ENCODE measurements at places on chromosomes 12 and 14. TPM values are rescaled to one million over a fixed set of nuclear protein-coding genes. Genes with fewer than 3 reads are reported as not detected.

DNA sequence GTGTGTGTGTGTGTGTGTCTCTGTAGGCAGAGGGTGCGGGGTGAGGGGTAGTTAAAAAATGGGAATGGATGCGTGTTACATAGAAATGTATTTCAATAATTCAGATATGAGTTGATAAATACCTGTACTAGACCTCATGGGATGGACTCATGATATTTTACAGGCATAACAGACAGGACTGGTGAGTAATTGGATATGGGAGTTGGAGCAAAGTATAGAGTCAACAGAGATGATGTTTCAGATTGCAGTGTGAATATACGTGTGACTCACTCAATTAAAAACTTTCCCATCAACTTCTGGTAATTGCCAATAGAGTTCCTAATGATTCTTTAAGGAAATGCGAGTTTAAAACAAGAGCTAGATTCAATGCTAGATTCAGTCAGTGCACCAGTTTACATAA, 711.9 kb downstream of the C12orf50 start:
- DNase-seq: no peak

GRCh38 chr12:119450771-119451170, 116.2 kb downstream of the CCDC60 start:
- DNase-seq: no peak

DNA sequence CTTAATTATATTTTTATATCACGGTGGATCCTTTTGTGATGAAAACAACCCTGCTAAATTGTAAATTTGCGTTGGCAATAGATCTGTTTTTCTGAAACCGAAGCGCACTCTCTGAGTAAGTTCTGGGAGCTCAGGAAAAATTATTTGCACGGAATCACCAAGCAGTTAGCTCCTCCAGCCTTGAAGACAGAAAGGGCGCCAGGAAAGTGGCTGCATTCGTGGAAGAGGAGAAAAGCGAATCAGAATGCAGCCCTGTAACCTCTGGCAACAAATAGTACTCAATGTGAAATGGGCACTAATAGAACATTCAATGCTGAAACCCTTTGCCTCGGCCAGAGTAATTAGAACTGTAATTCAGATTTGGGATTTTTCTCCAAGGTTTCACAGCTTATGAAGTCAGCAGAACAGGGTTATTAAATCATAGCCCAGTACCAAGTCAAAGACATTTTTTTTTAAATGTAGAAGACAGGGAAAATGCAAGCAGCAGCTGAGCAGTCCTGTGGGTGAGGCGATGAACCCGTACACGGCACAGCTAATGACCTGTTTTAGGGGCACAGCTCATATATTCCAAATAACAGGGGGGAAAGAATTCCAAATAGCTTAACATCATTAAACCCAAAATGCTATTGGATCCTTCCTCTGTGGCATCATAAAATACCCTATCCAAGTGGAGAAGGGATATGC, 251.4 kb downstream of the EGLN3 start:
- no peak for DNase-seq

DNA sequence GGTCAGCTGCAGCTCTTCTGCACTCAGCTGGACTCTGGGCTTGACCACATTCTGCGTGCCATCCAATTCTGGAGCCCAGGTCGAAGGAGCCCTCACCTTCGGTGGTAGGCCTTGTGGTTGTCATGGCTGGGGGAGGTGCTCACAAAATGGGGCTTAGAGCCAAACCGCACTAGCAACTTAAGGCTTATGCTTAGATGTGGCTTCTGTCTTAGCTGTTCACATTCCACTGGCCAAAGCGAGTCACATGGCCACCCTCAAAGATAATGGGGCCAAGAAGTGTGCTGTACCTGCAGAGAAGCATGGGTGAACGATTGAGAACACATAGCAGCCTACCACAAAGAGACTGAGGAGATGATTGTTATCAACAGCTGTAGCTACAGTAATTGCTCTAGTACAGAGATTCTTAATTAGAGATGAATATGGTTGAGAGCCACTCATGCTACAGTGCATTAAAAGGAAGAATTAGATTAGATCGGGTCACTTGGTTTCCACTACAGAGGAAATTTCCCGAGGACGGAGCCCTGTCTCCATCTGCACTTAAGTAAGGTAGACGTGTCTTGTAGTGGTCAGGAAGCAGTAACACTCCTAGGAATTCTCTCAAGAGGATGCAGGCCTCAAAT, 334.6 kb upstream of the FKBP4 start:
- DNase-seq: no peak

DNA sequence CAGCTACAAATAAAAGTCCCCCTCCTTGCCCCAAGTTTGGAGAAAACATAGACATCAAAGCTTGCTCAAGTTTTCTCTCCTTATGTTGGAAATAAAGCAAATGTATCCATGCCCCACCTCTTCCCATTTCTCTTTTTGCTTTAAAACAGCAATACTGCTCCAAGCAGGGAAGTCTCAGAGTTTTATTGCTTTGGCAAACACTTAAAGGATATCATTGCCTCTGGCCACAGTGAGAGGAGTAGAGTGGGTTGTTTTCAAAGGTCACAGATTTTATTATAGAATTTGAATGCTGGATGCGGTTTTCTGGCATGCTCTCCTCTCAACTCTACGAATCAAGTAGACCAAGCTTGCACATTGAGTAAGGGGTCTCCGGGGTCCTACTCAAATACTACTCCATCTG, 149.7 kb downstream of the TTC7B start:
- DNase-seq: no peak

DNA sequence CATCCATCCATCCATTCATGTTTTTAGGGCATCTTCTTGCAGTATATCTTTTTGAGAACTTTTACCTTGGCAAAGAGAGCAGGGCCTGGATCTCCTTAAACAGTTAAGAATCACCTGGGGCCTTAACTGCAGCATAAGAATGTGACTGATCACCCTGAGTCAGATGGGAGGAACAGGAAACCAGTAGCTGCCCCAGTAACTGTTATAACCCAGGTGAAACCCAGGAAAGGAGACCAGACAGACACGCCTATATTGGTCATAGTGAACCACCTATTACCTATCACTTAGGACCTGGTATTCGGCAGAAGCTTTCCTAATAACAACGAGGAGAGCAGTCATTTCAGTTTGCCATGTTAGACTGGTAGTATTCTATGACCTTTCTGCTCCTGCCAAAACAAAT, 43.4 kb upstream of the NR2C1 start:
- DNase-seq: no peak

GRCh38 chr14:95261616-95262510, 57.8 kb downstream of the CLMN start:
- DNase-seq: no peak

GRCh38 chr12:45695035-45695434, 34.5 kb upstream of the ARID2 start:
- DNase-seq: no peak

DNA sequence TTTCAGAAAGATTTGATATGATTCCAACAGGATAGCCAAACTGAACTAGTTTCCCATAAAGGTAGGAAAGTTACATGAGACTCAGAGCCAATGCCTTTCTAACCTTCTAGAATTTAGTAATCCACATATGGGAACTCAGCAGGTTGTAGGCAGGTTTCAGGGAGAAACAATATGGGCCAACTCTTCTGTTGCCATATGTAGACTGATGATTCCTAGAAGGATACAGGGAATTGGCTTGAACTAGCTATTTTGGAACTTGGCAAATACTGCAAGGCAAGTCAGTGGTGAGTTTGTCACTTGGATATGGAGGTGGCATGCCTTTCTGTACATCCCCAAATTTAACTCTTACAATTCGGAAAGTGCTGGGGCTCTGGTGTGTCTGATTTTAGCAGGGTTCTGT, 15.5 kb downstream of the SUDS3 start:
- no peak for DNase-seq

GRCh38 chr12:52193991-52194390, 2.2 kb upstream of the KRT80 start:
- peak; percentile 75 for DNase-seq

DNA sequence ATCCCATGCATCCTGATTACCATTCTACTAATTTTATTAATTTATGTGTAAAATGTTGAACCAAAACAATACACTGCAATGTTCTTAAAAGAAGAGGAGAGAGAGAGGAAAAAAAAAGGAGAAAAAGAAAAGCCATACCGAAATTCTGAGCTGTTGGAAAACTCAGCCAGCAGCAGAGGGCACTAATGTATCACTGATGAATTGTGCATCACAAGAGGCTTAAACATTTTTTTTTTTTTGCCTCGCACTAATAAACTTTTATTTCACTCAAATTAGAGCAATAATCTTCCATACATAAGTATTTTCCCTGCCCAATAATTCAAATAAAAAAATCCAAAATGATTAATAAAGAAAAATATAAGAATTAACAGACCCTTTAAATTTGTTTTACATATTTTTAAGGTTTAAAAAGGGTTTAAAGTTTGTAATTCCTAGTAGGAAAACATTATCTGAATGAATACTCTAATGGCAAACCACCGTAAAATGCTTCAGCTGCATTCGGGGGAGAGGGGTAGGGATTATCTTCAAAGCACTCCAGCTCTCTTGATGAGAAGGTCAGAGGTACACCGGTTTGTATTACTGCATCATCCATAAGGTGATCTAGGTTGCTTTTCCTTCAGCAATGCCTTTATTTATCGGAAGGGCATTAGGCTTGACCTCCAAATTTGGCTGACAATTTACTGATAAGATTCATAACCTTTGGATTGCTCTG, 41.9 kb downstream of the ATP23 start:
- no peak for DNase-seq

GRCh38 chr12:121918679-121919038, 267 bp downstream of the CFAP251 start:
- no peak for DNase-seq

DNA sequence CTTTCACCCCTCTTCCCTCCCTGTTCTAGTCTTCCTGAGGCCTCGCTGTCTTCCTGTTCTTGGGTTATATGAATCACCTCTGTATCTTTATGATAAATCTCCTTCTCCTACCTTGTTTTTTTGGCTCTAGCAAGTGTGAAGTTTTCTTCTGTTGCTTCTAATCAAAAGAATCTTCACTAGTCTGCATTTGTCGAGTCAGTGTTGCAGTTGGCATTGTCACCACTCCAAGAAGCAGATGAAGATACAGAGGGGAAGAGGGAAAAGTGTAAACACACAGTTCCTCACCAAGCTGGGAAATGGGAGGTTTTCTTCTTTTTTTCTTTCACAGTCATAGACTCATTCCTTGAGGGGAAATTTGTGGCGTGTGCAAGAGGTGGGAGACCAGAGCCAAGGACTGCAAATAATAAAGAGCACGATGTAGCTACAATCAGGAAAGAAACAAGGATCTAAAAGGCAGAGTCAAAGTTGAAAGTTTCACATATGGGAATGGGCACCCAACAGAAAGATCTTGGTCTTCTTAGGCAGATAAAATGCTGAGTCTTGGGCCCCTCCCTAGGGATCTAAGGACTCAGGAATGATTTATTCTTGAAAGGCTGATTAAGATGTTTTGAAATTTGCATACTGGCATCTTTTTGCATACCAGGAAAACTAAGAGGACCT, 22.2 kb upstream of the PRICKLE1 start:
- no peak for DNase-seq

- no peak for DNase-seq
These were observed 171.6 kb downstream of the CALM1 start for GRCh38 chr14:90568405-90568804.

DNA sequence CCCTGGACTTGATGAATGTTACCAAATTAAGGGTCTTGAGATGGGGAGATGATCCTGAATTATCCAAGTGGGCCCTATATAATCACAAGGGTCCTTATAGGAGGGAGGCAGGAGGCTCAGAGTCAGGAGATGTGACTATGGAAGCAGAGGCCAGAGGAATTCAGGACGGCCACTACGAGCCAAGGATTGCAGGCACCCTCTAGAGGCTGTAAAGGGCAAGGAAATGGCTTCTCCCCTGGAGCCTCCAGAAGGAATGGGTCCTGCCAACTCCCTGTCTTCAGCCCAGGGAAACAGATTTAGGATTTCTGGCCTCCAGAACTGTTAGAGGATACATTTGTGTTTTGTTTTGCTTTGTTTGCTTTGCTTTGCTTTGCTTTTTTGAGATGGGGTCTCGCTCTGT, 8.8 kb downstream of the BDKRB1 start:
- no peak for DNase-seq

DNA sequence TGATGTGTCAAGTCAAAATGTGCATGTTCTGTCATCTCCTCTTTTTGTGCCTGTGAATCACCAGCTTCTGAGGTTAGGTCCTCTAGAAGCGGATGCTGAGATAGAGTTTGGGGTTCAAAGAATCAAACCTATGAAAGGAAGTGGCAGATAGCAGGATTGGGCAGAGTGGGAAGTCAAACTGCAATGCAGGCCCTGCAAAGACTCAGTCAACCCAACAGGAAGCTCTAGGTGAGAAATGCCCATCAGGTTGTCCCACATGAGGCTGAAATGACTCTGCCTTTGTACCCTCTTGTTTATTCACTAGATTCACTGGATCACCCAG, 4.5 kb upstream of the MIA2 start:
- no peak for DNase-seq

DNA sequence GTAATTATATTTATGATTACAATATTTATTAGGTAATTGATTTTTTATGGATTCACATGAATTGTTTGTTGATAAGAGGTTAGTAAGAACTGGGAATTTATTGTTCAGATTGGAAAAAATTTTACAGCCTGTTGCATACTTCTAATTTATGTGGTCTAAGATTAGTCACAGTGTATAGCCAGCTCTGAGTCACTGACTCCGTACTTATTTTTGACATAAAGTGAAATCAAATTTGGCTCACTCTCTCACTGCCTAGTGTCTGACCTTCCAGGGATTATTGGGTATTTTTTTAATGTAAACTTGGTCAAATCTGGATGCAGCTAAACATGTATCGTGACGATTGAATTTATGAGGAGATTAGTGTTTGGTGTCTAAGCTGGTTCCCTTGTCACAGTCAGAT, 109.3 kb downstream of the PTPRQ start:
- DNase-seq: no peak

DNA sequence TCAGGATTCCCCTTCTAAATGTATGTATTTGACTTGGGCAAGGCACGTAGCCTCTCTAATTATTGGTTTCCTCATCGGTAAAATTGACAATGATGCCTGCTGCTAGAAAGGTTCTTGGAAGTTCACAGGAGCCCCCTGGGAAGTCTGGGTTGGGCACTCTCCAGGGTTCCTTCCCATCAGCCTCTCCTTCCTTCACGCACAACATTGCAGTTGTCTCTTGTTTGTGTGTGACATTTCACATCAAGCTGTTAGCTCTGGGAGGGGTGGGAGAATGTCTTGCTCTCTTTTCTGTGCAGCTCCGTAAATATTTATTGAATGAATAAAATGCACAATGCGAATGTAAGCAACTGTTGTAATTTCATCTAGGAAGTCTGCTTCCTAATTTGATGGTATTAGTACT, 153.2 kb upstream of the PRICKLE1 start:
- DNase-seq: no peak

Gene ATN1
- 44.4 TPM for polyA plus RNA-seq

Gene PLD4
- not detected for polyA plus RNA-seq

Gene GLS2
- polyA plus RNA-seq: 11.2 TPM

Gene MFAP5
- 16.8 TPM for polyA plus RNA-seq

Gene IL31
- polyA plus RNA-seq: not detected

Gene ZNF219
- polyA plus RNA-seq: 15.4 TPM

Gene POTEG
- polyA plus RNA-seq: not detected

Gene ACOT4
- polyA plus RNA-seq: 1.5 TPM

Gene FAM90A1
- not detected for polyA plus RNA-seq

Gene CLEC6A
- not detected for polyA plus RNA-seq

Gene ORMDL2
- 53.9 TPM for polyA plus RNA-seq

Gene CIROP
- not detected for polyA plus RNA-seq

Gene KRT72
- polyA plus RNA-seq: not detected

Gene TMTC1
- 1.5 TPM for polyA plus RNA-seq

Gene RESF1
- polyA plus RNA-seq: 25.8 TPM

Gene SPRYD4
- polyA plus RNA-seq: 2.0 TPM

Data from stomach (tissue), 19 donors.